ENCODE measurements at places on chromosomes 7 and 10.

- no peak for DNase-seq
Observed at GRCh38 chr10:122939856-122940543, 14.0 kb downstream of the C10orf88 start.

DNA sequence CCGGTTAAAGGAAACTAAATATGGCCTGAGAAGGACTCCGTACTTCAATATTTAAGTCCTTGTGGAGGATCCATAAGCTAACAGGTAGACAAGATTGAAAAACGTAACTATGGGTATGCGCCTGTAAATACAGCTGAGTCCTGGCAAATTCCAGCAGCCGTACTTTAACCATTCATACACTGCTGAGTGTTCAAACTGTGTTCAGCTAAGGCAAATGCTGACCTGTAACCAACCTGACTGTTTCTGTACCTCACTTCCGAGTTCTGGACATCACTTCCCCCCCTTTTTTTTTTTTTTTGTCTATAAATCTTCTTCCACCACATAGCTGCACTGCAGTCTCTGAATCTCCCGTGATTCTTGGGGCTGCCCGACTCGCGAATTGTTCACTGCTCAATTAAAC, 69.1 kb downstream of the SRPK2 start:
- no peak for DNase-seq

GRCh38 chr7:147193476-147193875, 1076.9 kb downstream of the CNTNAP2 start:
- no peak for DNase-seq

- DNase-seq, result no peak
Observed at GRCh38 chr10:132685101-132685891, 100.7 kb downstream of the NKX6-2 start.

DNA sequence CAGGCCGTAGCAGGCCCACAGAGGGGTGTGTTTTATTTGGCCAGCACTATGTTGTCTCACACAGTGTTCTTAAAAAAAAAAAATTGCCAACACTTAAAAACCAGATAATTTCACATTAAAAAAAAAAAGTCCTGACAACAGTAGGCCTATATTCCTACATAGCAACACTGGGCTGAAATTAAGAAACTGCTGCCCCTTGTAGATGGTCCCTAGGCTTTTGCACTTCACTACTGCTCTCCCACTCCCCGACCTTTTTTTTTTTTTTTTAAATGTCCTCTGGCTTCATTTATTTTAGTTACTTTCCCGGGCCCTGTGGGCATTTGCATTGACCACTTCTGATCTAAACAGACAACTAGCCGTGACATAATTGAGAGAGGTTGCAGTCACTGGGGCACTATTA, 36.0 kb downstream of the SPAG6 start:
- no peak for DNase-seq

DNA sequence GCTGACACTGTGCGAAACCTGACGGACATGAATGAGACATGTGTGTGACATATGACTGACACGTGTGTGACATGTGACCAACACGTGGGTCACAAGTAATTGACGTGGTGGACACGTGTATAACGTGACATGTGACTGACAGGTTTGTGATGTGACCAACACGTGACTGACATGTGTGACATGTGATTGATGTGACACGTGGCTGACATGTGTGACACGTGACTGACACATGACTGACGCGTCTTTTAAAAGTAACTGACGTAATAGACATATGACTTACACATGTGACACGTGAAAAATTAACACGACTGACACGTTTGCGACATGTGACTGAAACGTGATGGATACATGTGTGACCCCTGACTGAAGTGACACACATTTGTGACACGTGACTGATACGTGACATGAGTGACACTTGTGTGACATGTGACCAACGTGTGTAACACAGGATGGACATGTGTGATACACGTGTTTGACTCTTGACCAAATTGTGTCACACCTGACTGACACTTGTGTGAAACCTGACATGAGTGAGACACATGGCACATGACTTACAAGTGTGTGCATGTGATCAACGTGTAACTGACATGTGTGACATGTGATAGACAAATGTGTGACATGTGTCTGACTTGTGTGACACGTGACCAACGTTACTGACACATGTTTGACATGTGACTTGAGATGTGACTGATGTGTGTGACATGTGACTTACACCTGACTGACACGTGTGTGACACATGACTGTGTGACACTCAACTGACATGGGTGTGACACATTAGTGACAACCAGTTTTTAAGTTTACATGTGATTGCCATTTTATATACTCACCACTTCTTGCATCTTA, 56.9 kb downstream of the ZNF92 start:
- no peak for DNase-seq

GRCh38 chr10:35606430-35606829, 1.3 kb downstream of the GJD4 start:
- DNase-seq, result no peak

DNA sequence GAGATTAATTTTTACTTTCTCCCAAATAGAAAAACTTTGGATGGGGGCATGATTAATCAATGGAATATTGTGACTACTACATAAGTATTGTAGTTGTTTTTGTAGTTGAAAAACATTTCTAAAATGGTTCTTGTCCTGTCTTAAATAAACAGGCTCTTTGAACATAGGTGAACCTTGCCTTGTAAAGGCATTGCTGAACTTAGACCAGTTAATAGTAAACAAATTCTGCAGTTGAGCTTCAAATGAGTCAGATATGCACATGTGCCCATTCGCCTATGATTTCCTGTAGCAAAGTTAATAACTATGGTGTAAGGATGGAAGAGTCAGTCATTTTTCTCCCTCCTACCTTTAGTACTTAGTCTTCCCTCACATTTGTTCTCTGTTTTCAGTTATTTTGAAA, 22.6 kb downstream of the CUTC start:
- no peak for DNase-seq

- no peak for DNase-seq
Observed at GRCh38 chr7:96316949-96317348, 4.9 kb downstream of the SLC25A13 start.

GRCh38 chr10:44056206-44056605, 328.7 kb downstream of the CXCL12 start:
- DNase-seq, result no peak

- no peak for DNase-seq
Observed at GRCh38 chr10:59582780-59583179, 126.9 kb downstream of the SLC16A9 start.

GRCh38 chr7:156184164-156184563, 371.9 kb upstream of the SHH start:
- DNase-seq, result no peak

GRCh38 chr7:41385996-41386395, 316.9 kb downstream of the INHBA start:
- no peak for DNase-seq

Data from T-helper 17 cell (primary cell).